ENCODE measurements at places on chromosomes 6 and 20. TPM values are rescaled to one million over a fixed set of nuclear protein-coding genes. Genes with fewer than 3 reads are reported as not detected.

The LAMA5 gene
- 357 TPM for total RNA-seq

The LZTS3 gene
- total RNA-seq = 2.7 TPM

The COL9A1 gene
- total RNA-seq = not detected

The TTLL9 gene
- 0.06 TPM for total RNA-seq

The TMEM63B gene
- total RNA-seq = 11.3 TPM

The IMPG1 gene
- not detected for total RNA-seq

The KCNS1 gene
- total RNA-seq = not detected

The CALHM6 gene
- total RNA-seq = not detected
